AG10803 (cell line): ENCODE measurements at places on chromosomes 4 and X.

- no peak for DNase-seq
Measured at GRCh38 chr4:57065730-57066482, 44.3 kb downstream of the IGFBP7 start.

DNA sequence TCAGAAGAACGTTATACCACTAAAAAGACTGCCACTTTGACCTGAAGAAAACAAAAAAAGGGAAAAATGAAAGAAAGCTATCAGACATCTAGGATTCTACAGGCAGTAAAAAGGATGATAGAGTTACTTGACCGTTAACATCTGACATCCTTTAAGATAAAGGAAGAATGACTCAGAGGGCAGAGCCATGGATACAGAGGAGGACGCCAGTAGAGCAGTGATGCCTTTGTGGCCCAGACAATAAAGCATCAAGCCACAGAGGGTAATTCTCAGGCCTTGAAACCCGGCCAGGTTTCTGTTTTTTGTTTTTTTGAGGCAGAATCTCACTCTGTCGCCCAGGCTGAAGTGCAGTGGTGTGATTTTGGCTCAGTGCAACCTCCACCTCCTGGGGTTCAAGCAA, 9.5 kb upstream of the BEX1 start:
- no peak for DNase-seq

- no peak for DNase-seq
Measured at GRCh38 chr4:105145903-105146275, 787 bp upstream of the TET2 start.

DNA sequence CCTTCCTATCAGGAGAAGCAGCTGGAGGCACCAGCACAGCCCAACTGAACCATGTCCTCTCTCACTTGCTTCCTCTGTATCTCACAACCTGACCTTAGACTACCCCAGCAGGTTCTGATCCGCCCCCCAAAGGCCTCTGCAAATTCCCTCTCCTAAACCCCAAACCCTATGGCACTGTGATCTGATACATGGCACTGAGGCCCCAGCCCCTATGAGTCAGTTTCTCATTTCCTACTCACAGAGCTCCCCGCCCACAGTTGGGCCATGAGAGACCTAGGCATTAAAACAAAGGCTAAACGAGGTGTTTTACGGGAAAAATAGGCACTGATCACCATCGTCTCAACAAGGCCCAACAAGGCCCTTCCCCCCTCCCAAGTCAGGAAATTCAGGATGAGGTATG, 19.1 kb downstream of the SASH3 start:
- DNase-seq, result no peak

- no peak for DNase-seq
Measured at GRCh38 chr4:6200922-6201362, 593 bp upstream of the JAKMIP1 start.

- DNase-seq, result peak; percentile 3
Measured at GRCh38 chrX:40573763-40574162, 7.0 kb upstream of the ATP6AP2 start.

GRCh38 chrX:110037178-110037577, 34.3 kb downstream of the TMEM164 start:
- no peak for DNase-seq

- peak; percentile 12 for DNase-seq
Measured at GRCh38 chr4:124754681-124755080, 42.1 kb upstream of the ANKRD50 start.

GRCh38 chrX:23554304-23554703, 113.0 kb upstream of the PRDX4 start:
- DNase-seq, result peak; percentile 33

- no peak for DNase-seq
Measured at GRCh38 chr4:175747250-175747649, 64.8 kb downstream of the GPM6A start.

DNA sequence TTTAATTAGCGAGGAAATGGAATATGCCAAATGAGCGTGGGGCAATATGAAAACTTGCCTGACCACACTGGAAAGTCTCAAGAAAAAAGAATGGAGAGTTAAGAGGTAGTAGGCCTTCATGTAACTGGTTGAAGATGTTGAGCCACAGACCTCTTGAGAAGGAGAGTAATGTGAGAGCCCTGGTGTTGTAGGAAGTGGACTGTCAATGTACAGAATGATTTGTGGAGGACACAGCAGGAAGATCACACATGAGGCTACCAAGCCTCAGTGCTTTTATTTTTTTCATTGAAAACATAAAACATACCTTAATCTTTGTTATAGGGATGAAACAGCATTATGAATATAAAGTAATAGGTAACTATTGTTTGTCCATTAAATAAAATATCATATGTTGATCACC, 331.6 kb downstream of the UNC5C start:
- DNase-seq, result no peak

GRCh38 chrX:151505796-151506195, 57.7 kb upstream of the PASD1 start:
- DNase-seq, result peak; percentile 12

DNA sequence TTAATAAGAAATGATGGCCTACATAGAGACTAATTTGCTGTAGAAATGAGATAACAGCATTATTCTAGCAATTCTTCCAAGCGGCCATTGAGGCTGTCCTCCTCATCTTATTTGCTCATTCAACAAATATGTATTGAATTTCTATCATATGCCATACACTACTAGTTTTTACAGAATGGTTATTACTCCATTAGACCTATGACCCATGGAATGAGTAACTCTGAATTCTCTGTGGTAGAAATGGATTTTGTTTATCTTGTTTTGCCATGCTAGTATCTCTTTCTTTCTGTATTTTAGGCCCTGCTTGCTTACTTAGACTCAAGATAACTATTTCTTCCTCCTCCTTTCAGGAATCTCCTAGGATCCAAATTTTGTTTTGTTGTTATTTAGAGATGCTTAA, 103.5 kb downstream of the RPA4 start:
- peak; percentile 1 for DNase-seq

GRCh38 chr4:114384629-114385028, 214.0 kb upstream of the UGT8 start:
- peak; percentile 58 for DNase-seq

- DNase-seq, result no peak
Measured at GRCh38 chr4:8738471-8738931, 133.1 kb downstream of the HMX1 start.

GRCh38 chrX:131217989-131218388, 71.1 kb downstream of the IGSF1 start:
- DNase-seq, result no peak

DNA sequence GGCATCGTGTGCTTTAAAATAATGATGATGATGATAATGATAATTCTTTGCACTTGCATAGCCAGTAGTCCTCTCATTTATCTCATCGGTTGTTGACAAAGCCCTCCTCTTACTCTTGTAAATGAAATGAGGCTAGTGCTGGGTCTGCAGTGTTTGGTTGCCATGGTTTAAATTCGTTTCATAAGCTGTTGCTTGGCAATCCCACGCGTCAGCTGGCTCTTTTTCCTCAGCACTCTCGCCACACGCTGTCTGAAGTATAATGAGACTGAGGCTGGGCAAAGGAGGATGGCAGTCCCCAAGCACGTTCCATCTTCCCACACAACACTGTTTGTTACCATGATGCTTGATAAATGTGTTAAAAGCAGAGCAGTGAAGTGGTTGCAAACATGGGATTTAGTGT, 15.5 kb downstream of the PAGE4 start:
- no peak for DNase-seq

- DNase-seq, result no peak
Measured at GRCh38 chrX:2715066-2715600, 24.0 kb downstream of the CD99 start.

DNA sequence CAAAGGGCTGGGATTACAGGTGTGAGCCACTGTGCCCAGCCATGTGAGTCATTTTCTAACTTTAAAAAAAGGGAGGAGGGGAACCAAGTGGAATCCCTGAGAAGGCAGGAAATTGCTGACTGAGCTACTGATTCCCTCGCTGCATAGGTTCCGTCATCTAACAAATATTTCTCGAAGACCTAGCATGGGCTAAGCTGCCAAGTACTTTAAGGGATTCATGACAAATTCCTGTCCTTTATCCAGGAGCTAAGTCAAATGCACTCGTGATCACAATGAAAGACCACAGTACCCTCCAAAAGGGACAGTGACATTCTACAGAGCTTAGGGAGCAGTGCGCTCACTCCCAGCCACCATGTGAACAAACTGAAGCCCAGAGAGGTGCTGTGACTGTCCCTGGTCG, 33.2 kb upstream of the MAN2B2 start:
- DNase-seq, result no peak

- no peak for DNase-seq
Measured at GRCh38 chrX:135914404-135914803, 20.9 kb downstream of the SAGE1 start.

GRCh38 chr4:3479358-3480101, 16.4 kb downstream of the DOK7 start:
- no peak for DNase-seq

DNA sequence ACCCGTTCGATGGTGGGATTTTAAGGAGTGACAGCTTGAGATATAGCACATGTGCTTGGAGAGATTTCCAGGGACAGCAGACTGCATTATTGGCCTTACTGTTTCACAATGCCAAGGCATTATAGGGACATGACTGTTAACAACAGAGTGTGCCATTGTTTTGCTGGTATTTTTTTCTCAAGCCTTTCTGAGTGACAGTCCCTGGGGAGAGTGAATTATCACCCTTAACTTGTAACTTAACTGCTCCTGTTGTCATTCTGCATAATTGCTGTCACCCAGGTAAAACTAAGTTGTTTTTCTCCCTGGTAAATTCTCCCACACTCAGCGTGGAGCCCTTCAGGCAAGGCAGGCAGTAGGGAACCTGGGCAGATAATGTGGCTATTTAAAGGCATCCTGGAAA, 989.2 kb upstream of the LCORL start:
- DNase-seq, result no peak

GRCh38 chr4:140149846-140150635, 3.9 kb downstream of the MAML3 start:
- DNase-seq, result peak; percentile 47

- no peak for DNase-seq
Measured at GRCh38 chrX:15598026-15598425, 2.7 kb downstream of the ACE2 start.

DNA sequence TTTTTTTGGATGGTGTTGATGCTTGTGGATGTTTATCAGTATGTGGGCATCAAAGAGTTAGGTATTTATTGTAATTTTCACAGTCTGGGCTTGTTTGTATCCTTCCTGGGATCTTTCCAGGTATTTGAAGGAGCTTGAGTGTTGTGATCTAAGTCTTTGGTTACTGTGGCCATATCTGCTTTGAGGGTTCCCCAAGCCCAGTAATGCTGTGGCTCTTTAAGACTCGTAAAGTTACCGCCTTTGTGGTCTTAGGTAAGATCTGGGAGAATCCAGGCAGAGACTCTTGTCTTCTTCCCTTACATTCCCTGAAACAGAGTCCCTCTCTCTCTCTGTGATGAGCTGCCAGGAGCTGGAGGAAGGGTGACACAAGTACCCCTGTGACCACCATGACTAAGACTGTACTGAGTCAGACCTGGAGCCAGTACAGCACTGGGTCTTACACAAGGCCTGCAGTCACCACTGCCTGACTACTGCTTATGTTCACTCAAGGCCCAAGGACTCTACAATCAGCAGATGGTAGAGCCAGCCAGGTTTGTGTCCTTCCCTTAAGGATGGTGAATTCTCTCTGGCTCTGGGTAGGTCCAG, 62.2 kb downstream of the FMR1NB start:
- DNase-seq, result peak; percentile 71

- DNase-seq, result no peak
Measured at GRCh38 chrX:133983974-133984845, 1.2 kb downstream of the GPC3 start.

DNA sequence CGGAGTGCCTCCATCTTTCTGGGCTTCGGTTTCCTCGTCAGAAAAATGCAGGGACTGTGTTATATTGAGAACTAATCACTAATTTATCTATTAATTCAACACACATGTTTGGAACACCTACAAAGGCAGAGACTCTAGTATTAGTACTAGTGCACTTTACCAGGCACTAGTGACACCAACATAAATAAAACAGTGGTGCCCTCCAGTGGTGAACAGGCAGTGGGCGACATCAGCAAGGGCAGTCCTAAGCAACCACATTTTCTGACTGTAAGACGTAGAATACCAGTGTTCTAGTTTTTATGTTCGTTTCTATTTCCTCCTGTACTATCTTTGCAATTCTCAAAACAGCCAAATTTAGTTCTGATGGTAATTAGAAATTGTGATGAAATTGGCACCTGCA, 69.1 kb upstream of the UCP1 start:
- peak; percentile 10 for DNase-seq

GRCh38 chr4:181524499-181524898, 718.7 kb upstream of the TENM3 start:
- DNase-seq, result no peak

DNA sequence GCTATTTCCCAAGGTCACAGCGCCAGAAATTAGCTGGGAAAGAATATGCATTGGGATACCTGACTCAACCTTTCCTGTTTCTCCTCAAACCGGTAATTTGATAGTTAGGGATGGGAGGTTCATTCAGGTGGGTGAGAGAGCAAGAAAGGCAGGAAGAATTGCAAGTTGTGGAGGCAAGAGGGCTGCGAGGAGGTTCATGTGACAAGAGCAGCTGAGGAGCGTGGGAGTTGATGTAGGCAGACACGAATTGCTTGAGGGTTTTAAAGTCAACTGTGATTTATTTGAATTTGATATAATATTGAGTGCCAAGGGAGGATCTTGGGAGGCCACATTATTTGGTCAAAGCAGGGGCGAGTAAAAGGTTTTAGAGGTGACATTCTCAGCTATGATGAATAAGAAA, 329.0 kb downstream of the STIM2 start:
- DNase-seq, result no peak

- no peak for DNase-seq
Measured at GRCh38 chr4:152677117-152677516, 2.7 kb downstream of the TMEM154 start.

GRCh38 chrX:153582896-153583295, 16.0 kb downstream of the CCNQ start:
- no peak for DNase-seq

GRCh38 chrX:10106806-10107205, 50.0 kb upstream of the CLCN4 start:
- no peak for DNase-seq

DNA sequence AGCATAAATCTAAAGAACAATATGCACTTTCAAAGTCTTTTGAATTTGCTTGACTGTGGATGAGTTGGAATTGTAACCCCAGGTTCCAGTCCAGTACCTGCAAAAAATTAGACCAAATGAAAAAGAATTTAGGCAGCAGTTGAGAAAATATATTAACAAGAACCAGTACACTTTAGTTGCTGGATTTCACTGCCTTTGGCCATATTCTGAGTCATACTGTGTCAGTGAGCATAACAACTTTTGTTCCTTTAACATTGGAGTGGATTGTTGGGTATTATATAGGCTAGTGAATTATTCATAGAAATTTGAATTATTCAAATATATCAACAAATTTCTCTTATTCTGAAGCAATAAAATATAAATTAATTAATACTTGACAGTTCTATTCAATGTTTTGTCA, 101.5 kb upstream of the SMAD1 start:
- DNase-seq, result no peak

GRCh38 chr4:112378858-112379257, 81.7 kb downstream of the ALPK1 start:
- DNase-seq, result no peak

DNA sequence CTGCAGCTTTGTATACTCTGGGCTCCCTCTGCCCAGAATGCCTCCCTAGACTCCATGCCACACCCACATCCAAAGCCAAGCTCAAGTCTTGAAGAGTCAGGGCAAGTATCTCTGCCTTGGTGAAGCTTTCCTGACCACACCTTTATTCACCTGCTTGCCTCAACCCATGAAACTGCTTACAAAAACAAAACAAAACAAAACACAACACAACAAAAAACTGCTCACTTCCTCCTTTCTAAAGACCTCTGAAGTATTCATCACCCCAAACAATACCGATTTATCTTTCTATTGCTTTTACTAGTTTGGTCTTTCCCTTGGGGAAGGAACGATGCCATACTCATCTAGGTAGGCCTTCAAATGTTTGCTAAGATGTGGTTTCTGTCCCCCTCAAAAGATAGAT, 45.0 kb downstream of the TMEM165 start:
- no peak for DNase-seq
